ENCODE measurements at places on chromosomes 12 and 14. TPM values are rescaled to one million over a fixed set of nuclear protein-coding genes. Genes with fewer than 3 reads are reported as not detected.

The ARHGAP9 gene
- total RNA-seq = 106 TPM

The AQP5 gene
- not detected for total RNA-seq

DNA sequence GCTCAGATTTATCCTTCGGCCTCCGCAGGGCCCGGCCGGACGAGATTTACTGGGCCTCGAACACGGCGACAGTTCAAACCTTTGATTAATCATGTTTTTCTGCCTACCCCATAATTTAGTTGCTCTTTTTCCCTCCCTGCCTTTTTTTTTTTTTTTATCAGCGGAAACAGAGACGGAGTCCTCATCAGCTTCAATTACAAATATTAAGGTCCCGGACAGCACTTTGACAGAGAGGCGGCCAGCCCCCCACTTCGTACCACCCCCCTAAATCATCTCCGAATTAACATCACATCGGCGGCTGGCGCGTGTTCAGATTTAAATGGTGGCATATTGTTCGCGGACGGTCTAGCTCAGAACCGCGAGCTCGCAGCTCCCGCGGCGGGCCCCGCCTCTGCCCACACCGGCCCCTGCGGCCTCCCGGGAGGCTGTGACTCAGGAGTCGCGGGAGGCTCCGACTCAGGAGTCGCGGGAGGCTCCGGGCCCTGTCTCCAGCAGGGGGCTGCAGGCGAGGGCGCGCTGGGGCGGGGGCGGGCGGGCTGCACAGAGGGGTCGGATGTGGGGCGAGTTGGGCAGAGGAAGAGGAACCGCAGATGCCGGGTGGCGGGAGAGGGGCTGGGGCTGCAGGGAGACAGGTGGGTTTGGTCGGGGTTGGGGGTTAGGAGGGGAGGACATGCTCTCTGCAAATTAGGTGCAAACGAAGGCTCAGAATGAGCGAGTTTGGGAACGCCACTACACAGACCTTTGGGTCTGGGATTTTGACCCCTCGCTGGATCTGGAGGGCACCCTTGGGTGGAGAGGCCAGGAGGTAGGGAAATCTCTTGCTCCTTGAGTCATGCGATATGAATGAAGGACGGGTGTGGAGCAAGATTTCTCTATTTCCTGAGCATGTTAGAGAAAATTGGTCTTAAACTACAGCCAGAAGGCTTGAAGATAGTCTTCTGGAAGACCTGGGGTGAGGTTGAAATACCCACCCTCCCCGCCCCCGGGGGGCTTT is 19.6 kb upstream of the ATP5MC2 start:
- H3K4me3 ChIP-seq = peak overlapping the region; percentile 19
- H3K27ac ChIP-seq = no peak overlapping the region
- H3K27me3 ChIP-seq = peaks cover 71% of the 10 kb centered on the region
- H3K36me3 ChIP-seq = no peaks in the 10 kb centered on the region
- peaks cover 20% of the 10 kb centered on the region for H3K4me1 ChIP-seq

DNA sequence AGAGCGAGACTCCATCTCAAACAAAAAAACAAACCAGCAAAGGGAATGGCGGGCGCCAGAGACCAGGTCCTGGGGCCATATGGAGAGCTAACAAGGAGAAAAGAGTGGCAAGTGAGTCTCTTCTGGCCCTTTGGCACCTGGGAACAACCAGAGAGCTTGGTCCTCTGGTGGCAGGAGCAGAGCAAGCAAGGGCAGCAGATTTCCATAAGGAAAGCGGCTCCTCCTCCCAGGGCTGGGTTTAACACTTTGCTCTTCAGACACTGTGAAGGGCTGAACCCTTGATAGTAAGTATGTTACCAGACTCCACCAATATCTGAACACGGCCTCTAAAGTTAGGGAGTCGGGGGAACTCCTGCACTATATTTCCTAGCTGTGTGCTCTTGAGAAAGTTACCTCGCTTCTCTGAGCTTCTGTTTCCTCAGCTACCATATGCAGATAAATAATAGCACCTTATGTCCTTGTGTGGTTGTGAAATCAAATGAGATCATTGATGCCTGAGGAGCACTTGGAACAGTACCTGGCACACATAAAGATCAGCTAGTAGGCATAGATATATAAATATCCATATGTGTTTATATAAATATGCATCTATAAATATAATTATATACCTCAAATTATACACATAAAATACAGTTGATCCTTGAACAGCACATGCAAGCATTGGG is 33.4 kb upstream of the PLEKHG6 start:
- no peaks in the 10 kb centered on the region for H3K36me3 ChIP-seq
- peaks cover 18% of the 10 kb centered on the region for H3K4me1 ChIP-seq
- H3K4me3 ChIP-seq = no peak overlapping the region
- peaks cover 39% of the 10 kb centered on the region for H3K27me3 ChIP-seq
- H3K27ac ChIP-seq = no peak overlapping the region
- DNase-seq = no peak

All from activated T-helper 2 cell treated with anti-CD3 and anti-CD28 coated beads, Interferon-gamma antibody, Interleukin-2, Interleukin-4, amounts not matched to agents 10 μg/mL and 5 μg/mL and 100 μg/mL, durations not matched to agents 14 hours and 24 hours and 36 hours (primary cell).